ENCODE measurements at places on chromosomes 6 and 20.

DNA sequence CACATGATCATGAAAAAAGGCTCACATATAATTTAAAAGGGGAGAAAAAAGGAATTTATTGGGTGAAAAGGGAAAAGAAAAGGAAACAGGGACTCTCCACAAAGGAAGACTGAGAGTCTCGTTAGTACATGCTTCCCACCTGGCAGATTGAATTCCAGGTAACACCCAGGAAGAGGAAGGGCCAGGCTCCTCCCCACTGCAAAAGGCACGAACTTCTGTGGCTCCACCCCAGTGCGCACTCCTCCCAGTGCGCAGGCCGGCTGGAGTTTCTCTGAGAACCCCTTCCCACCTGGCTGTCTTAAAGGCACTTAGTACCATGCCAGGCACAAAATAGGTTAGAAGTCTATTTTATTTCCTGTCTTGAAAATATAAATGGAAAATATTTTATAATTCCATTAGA lies 129.8 kb downstream of the COL12A1 start:
- DNase-seq: no peak

- no peak for DNase-seq
Observed at GRCh38 chr6:169839898-169840631, 88.6 kb downstream of the ERMARD start.

- DNase-seq: no peak
Observed at GRCh38 chr6:88814909-88815308, 148.5 kb downstream of the RNGTT start.

DNA sequence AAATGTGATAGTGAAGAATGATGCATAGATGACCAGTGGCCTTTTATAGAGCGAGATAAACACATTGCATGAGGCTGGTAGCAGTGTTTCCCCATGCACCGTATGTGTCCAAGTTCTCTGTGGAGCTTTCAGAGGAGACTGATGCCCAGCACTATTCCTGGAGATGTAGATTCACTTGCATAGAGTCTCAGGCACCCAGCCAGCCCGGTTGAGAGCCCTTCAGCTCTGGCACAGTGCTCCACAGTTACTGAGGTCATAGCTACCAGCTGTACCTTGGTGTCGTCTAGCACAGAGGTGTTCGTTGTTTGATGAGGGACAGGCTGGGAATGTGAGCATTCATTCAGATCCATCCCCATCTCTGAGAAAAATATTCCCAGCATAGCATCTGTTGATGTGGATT lies 328.9 kb downstream of the FARS2 start:
- no peak for DNase-seq
